ENCODE measurements at places on chromosomes 4 and X.
A peak's percentile ranks its signal among the peaks of the same experiment; 100 is the strongest.

- no peak for DNase-seq
Observed at GRCh38 chrX:139448996-139449395, 81.5 kb upstream of the F9 start.

DNA sequence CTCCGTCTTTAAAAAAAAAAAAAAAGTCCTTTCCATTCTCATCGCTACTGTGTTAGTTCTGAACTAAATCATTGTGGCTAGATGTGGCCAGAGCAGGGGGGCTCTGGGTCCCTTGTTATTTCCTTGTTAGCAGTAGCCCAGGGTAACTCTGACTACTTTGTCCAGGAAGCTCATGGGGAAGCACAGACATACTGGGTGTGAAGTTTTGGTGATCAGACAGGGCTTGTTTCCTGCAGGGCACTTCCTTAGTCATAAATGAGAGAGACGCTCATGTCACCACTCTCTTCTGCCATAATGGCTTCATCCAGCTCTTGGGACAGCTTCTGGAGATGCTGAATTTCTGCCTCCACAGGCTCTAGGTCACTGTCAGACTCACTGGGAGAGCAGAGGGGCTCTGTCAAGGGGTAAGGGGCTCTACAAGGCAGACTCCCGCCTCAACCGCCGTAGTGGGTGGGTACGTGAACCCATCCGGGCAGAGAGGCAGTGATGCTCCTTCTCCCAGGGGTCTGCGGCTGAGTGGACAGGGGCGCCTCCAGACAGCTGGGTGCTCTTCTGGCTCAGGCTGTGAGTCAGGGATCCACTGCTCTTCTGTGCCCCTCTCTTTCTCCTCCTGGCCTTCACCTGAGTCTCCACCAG, 12.9 kb downstream of the STIM2 start:
- DNase-seq, result peak; percentile 73

GRCh38 chr4:170109586-170110284, 20.0 kb upstream of the AADAT start:
- no peak for DNase-seq

DNA sequence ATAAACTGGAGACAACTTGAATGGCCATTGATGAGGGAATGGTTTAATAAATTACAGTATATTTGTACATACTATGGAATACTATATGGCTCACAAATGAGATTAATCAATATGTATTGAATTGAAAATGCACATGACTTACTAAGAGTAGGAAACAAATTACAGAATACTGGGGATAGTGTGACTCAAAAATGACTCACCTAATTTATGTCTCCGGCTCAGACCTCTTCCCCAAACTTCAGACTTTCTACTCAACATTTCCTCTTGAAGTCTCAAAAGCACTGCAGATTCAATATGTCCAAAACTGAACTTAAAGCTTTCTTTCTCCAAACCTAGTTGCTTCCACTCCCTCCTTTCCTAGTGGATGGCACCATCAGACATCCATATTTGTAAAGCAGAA, 28.8 kb upstream of the GRIA3 start:
- DNase-seq, result no peak

GRCh38 chr4:139295206-139295941, 5.9 kb upstream of the NAA15 start:
- DNase-seq, result peak; percentile 95

GRCh38 chrX:129461801-129462456, 61.4 kb downstream of the SMARCA1 start:
- DNase-seq, result no peak

GRCh38 chr4:102503831-102504786, 3.0 kb downstream of the NFKB1 start:
- no peak for DNase-seq

GRCh38 chr4:94339779-94340178, 2.9 kb downstream of the HPGDS start:
- peak; percentile 15 for DNase-seq

GRCh38 chr4:15410750-15411149, 17.1 kb upstream of the C1QTNF7 start:
- no peak for DNase-seq

DNA sequence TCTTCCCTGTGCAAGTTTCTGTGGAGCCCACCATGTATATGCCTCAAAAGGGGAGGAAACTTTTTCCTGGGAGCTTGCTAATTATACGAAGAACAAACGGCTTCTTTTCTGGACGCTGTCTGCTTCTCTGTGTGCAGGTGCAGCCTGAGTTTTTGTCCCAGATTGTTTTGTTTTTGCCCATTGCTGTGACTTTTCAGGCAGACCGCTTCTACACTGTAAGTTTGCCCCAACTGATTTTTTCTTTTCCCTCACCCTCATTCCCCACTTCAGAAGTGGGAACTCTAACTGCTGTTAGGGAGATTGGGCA, 51.9 kb downstream of the HMGB2 start:
- DNase-seq, result no peak

DNA sequence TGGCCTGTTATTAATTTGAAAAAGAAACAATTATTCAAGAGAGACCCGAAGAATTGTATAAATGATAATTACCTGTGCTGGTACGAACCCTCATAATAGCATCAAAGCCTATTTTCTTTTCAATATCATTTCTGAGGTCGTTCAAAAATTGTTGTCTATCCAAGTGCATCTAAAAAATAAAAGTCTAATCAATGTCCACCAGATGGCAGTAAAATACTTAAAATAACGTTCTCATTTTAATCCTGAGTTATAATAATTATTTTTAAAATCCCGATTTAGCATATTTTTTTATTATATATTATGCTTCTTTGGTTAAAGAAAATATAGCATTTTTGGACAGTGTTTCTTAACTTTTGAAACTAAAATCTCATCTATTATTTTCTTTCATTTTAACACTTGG, 55.7 kb downstream of the METTL14 start:
- DNase-seq, result no peak

DNA sequence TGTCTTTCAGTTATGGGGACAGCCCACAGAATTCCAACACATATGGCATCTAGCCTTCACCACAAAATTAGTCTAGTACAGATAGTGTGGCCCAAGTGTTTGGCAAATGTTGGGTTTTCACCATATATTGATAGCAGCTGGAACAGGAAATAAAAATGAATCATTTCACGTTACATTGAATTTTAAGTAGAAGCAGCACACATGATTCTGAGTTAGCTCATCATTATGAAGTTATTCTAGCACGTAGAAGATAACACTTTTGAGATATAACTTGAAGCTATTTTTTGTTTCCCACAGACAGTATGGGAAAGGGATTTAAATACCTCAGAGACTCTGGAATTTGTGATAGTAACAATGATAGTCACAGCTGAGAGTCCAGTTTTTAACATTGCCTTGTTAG, 118.7 kb downstream of the FAT4 start:
- DNase-seq, result no peak

GRCh38 chrX:27751976-27752375, 55.8 kb upstream of the MAGEB10 start:
- DNase-seq, result no peak

- no peak for DNase-seq
Observed at GRCh38 chr4:8603931-8604330, 11.4 kb downstream of the CPZ start.

- no peak for DNase-seq
Observed at GRCh38 chrX:23930894-23931604, 23.2 kb downstream of the CXorf58 start.

GRCh38 chr4:145694929-145695328, 15.0 kb downstream of the C4orf51 start:
- DNase-seq, result no peak

DNA sequence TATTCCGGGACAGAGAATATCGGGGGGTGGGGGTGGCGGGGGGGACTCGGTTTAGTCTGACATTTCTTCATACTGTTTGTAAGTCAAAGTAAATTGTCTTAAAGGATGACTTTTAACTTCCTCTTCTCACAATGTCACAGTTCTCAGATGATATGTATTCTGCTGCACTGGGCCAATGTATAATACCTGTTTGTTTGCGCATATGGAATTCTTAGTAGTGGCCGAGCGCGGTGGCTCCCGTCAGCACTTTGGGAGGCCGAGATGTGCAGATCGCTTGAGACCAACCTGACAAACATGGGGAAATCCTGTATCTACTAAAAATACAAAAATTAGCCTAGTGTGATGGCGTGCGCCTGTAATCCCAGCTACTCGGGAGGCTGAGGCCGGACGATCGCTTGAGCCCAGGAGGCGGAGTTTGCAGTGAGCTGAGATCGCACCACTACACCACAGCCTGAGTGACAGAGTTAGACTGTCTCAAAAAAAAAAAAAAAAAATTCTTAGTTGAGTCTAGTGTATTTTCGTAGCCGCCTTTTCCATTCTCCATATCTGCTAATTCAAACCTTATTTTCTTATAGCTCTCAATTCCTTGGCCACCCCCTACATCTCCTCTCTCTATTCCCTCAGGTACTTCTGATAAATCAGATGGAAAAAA, 851 bp downstream of the POLR2B start:
- peak; percentile 71 for DNase-seq

- DNase-seq, result no peak
Observed at GRCh38 chrX:38249965-38250364, 29.3 kb upstream of the SRPX start.

- no peak for DNase-seq
Observed at GRCh38 chr4:105651884-105652283, 56.6 kb downstream of the INTS12 start.

- DNase-seq, result no peak
Observed at GRCh38 chr4:7741946-7742806, 197.5 kb downstream of the AFAP1 start.

DNA sequence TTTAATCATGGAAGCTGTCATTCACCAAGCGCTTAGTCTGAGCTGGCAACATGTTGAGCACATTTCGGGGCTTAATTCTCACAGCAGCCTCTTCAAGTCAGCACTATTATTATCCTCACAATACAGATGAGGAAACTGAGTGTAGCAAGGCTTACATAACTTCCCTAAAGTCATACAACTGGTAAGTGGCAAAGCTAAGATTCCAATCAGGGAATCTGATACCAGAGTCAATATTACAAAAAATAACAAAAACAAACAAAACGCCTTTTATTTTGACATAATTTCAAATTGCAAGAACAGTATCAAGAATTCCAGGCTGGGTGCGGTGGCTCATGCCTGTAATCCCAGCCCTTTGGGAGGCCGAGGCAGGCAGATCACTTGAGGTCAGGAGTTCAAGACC, 120.4 kb upstream of the DUSP21 start:
- DNase-seq, result no peak

DNA sequence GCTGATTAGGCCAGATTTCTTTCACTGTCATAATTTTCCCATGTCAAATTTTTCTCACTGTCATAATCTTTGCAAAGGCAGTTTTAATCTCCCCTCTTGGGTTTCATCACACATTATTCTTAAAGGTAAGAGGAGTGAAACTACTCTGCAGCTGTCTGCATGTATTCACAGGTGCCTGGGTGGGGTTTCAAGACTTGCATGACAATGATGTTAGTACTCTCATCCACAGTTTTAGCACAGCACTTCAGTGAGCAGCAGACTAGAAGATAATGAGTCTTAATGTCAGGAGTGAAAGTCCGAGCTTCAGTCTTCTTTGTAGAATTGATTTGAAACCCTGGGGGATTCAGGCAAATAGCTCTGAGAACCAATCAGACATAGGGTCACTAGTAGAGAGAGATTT, 182.5 kb upstream of the GALNT7 start:
- no peak for DNase-seq
